ENCODE measurements at places on chromosomes 13 and 19.

DNA sequence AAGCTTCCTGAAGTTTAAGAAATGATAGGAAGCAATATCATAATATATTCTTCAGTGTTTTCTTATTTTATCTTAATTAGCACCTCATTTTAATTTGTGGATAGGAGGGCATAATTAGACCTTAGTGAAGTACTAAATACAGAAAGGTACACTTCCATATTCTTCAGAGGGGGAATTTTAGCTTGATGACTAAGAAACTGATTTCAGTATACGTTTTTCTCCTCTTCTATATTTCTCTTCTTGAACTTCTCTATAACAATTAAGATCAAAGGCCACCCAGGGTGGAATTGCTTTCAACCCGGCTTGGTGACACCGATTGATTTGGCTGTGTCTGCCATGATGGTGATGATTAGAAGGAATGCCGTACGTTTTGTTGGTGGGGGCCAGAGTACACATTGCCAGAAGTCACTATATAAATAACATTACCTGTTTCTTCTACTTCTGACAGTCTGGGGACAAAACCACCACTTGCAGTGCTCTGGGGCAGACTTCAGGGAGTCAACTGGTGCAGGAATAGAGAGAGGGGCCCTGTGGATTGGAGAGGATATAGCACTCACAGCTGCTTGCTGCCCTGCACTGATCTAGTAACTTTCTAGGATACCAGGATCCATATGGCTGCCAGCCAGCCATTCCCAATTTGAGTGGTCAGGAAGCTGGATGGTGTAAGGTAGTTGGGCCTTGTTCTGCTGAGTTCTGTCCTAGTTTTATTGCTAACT lies 73.8 kb downstream of the SPATA13 start:
- peak; percentile 43 for DNase-seq

GRCh38 chr19:29741776-29742175 lies 26.7 kb upstream of the C19orf12 start:
- no peak for DNase-seq

- no peak for DNase-seq
These were observed 188.9 kb upstream of the TSC22D1 start for GRCh38 chr13:44765001-44765471.

DNA sequence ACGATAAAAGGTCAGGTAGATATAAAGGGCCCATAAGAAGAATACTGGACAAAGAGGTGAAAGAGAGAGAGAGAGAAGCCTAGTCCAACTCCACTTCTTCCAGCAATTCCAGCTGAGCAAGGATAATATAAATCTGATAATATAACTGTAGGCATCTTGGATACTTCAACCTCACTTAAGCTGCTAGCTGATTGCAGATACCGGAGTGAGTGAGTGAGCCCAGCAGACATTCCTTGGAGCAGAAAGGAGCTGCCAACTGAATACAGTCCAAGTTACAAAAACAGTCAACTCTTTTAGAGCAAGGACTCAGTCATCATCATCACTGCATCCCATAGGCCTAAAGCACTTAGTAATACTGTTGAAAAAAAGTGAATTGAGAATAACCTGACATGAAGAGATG lies 387.6 kb downstream of the SLITRK6 start:
- no peak for DNase-seq

GRCh38 chr19:38251564-38252051 lies 4.6 kb downstream of the PPP1R14A start:
- DNase-seq: no peak

DNA sequence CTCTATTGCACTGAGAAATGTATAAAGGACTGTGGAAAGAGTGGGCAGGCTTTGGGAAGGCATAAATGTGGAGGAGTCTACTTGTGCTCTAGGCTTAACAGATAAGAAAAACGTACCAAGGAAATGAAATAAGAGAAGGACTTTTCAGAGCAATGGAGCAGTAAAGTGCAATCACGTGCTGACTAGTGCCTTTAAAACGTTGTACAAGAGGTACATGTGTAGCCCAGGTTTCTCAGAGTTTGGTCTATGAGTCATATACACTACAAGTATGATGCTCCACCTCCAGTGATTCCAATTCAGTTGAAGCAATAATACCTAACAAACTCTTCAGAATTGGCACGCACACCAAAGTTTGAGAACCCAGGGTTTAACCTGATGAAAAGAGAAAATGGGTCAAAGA lies 13.4 kb upstream of the FNDC3A start:
- no peak for DNase-seq

- no peak for DNase-seq
These were observed 106.2 kb downstream of the SHISA2 start for GRCh38 chr13:25945596-25945995.

GRCh38 chr19:35061583-35062373 lies 20.3 kb downstream of the HPN start:
- no peak for DNase-seq

DNA sequence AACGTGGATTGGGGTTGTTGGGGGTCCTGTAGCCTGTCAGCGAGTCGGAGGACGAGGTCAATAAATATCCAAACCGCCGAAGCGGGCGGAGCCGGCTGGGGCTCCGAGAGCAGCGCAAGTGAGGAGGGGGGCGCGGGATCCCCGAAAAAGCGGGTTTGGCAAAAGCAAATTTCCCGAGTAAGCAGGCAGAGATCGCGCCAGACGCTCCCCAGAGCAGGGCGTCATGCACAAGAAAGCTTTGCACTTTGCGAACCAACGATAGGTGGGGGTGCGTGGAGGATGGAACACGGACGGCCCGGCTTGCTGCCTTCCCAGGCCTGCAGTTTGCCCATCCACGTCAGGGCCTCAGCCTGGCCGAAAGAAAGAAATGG lies 754 bp upstream of the SIX5 start:
- no peak for DNase-seq

GRCh38 chr13:113367020-113367560 lies 3.2 kb upstream of the GRTP1 start:
- no peak for DNase-seq

DNA sequence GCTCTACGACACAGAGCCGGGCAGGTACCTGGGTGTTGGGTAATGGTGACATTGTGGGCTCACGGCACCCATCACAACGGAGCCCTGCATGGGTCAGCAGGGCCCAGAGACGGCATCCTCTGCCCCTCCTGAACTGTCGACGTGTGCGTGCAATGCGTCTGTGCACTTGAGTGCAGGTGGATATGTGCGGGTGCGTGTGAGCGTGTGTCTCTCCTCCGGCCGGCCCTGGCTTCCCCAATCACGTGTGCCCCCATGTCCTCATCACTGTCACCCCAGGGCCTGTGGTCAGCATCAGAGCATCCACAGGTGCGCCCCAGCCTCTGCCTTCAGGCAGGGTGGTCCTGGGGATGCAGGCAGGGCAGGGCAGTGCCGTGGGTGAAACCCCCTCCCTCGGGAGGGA lies 37.2 kb upstream of the TPM4 start:
- no peak for DNase-seq

DNA sequence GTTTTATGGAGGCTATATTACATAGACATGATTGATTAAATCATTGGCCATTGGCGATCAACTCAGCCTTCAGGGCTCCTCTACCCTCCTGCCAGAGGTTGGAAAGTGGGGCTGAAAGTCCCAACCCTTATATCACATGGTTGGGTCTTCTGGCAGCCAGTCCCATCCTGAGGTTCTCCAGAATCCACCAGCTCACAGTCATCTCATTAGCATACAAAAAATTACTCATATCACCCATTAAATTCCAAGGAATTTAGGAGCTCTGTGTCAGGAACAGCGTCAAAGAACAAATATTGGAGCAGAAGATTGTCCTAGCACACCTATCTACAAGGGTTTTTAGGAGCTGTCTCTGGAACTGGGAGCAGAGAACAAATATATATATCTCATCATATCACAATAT lies 39.4 kb upstream of the FARP1 start:
- no peak for DNase-seq

DNA sequence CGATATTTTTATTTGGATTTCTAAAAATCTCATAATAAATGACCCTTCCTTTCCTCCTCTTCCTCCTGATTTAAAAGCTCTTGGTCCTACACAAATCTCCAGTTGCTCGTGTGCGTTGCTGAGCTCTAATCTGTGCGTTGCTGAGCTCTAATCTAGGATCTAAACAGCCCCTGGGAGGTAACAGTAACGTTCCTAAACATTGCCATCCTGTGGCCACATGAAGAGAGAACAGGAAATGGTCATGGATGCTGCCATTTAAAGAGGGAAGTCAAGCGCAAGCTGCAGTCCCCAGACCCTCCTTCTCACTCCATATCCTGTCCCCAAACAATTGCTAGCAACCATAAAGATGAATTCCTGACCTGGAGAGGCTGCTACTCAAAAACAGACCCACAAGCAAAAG lies 170.8 kb downstream of the NUFIP1 start:
- peak; percentile 10 for DNase-seq

DNA sequence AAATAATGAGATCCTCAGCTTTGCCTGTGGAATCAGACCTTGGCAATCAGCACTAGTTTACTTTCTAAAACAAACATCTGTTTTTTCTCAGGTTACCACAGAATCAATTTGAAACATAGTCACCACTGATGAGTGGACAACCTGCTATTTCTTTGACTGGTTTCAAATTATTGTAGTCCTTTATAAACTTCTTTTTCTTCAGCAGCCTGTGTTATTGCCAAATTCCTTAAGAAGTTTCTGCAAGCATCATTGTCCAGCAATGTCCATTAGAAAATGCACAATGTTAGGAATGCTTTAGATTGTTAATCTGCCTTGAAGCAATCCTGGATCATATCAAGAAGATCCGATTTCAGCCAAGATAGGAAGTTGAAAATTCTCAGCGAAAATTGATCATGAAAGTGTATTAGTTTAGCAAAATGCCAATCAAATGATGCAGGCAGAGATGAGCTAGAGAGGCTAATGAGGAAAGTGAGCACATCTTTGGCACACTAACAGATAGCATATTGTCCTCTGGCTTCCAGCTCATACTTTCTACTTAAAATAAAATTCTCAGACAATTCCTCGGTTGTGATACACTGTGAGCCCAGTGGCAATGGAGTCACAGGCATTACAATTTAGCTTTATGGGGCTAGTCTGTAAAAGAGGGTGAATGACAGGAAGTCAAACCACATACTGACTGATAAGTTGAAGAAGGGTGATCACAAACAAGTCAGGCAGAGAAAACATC lies 270.6 kb downstream of the SLITRK6 start:
- no peak for DNase-seq

- no peak for DNase-seq
These were observed 6.8 kb downstream of the BICRA start for GRCh38 chr19:47615714-47616113.

DNA sequence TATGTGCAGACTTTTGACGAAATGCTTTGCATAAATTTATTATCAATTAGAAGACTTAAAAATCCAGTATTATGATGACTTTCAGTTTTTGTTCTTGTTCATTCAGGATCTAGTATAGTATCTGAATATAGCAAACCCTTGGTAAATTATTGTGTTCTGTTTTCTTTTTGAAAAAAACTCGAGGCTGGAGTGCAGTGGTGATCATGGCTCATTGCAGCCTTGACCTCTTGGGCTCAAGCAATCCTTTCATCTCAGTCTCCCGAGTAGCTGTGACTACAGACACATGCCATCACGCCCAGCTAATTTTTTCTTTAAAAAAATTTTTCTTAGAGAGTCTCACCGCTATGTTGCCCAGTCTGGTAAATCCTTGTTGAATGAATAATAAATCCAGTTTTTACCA lies 4.6 kb downstream of the FARP1 start:
- DNase-seq: no peak

- DNase-seq: no peak
These were observed 405 bp downstream of the ZNF446 start for GRCh38 chr19:58476498-58477015.

GRCh38 chr13:80798576-80799133 lies 457.7 kb upstream of the SPRY2 start:
- DNase-seq: no peak

GRCh38 chr19:49475995-49476880 lies 2.2 kb downstream of the FLT3LG start:
- peak; percentile 91 for DNase-seq

DNA sequence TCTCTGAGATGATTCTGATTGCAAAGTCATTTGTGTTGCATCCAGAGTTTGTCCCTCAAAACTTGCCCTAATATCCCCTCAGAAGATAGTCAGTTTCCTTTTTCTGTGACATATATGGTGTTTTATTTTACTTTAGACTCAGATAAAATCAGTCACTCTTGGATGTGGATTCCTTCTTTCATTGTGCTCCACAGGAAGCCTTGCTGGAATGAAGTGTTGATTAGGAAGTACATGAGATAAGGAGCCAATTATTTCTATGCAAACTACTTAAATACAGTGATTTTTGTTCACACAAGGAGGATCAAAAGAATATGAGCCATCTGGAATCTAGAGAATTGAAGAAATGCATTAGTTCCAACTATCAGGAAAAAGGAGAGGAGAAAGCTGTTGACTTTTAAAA lies 107.6 kb upstream of the RXFP2 start:
- DNase-seq: no peak

DNA sequence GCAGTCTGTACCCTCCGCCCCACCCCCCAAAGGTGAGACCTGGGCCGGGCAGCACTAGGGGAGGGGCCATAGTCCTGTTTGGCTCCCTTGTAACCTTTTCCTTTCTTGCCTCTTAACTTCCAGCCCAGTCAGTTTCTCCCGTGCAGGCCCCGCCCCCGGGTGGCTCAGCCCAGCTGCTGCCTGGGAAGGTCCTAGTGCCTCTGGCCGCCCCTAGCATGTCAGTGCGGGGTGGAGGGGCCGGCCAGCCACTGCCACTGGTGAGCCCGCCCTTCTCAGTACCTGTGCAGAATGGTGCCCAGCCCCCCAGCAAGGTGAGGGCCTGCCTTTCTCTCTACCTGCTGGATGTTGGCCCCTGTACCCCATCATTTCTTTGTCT lies 10.5 kb upstream of the PRR19 start:
- DNase-seq: no peak

DNA sequence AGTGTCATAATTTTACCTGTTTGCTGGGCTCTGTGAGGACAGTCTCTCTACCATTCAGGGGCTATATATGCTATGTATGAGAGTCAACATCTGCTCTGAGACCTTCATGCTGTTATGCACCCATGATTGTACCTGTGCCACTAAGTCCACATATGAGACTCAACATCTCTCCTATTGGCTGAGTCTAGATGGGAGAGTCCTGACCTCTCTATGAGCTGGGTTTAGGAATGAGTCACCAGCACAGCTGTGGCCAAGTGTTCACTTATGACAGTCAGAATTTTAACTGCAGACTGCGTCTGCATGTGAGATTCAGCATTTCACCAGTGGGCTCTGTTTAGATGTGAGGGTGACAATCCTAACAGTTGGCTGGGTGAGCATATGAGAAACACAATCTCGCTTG lies 49.5 kb downstream of the ZNF729 start:
- DNase-seq: no peak

- no peak for DNase-seq
These were observed 47.4 kb downstream of the EFNB2 start for GRCh38 chr13:106488076-106488475.

- DNase-seq: no peak
These were observed 654.4 kb upstream of the GPC6 start for GRCh38 chr13:92572190-92572589.

- DNase-seq: peak; percentile 38
These were observed 604 bp downstream of the ERFL start for GRCh38 chr19:41927497-41928192.

- no peak for DNase-seq
These were observed 29.0 kb upstream of the FFAR2 start for GRCh38 chr19:35419046-35419445.
